Stimulated activated CD8-positive, alpha-beta memory T cell treated with anti-CD3 and anti-CD28 coated beads, Interleukin-15, amount 100 ng/mL, for 4 hours (primary cell): ENCODE measurements at places on chromosomes 2 and 18.

GRCh38 chr18:79615586-79615985, 64.0 kb upstream of the CTDP1 start:
- DNase-seq: no peak

- no peak for DNase-seq
Observed at GRCh38 chr2:119864318-119864717, 104.6 kb downstream of the PTPN4 start.

GRCh38 chr2:169867579-169867978, 40.3 kb downstream of the UBR3 start:
- DNase-seq: no peak

- no peak for DNase-seq
Observed at GRCh38 chr2:31428001-31428418, 13.5 kb upstream of the XDH start.

DNA sequence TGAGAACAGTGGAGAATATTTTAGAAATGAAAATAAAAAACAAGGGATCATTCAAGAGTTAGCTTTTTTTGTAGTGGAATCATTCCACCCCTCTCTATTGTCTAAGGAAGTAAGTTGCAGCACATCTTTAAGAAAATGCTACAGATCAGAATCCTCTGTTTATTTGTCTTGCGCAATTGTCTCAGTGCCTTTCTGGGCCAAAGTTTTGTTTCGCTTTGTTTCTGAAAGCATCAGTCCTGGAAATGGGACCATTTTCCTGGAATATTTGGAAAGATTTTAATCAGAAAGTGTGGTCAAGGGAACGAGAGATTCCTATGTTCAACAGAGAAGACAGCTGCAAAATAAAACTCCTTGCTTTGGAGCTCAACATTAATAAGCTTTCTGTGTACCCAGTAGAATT, 74.0 kb downstream of the NRXN1 start:
- no peak for DNase-seq

DNA sequence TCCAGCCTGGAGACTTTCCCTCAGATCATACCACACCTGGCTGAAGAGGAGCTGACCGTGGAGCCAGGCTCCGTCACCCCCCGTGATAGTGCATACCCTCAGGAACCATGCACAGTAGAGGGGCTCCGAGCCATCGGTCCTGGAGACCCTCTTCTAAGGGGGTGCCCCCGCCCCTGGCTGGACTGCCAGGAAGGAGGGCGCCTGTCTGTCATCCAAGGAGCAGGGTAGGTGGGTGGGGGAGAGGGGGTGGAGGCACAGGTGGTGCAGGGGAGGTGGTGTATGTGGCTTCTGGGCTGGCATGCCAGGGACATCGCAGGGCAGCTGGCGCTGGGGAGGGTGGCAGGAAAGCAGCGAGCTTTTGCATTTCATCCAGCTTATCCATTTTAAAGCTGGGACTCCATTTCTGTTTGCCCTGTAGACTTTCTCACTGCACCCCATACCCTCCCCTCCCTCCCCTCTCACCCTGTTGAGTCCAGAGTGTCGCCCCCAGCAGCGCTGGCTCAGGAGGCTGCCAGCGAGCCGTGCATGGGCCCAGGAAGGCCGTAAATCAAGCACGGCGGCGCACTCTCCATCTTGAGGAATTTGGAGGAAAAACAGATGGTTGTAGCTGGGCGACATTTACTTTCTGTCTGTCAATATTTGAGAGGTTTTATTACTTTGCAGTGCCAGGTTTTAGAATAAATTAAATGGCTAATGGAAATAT, 56.2 kb upstream of the HS6ST1 start:
- DNase-seq: no peak

DNA sequence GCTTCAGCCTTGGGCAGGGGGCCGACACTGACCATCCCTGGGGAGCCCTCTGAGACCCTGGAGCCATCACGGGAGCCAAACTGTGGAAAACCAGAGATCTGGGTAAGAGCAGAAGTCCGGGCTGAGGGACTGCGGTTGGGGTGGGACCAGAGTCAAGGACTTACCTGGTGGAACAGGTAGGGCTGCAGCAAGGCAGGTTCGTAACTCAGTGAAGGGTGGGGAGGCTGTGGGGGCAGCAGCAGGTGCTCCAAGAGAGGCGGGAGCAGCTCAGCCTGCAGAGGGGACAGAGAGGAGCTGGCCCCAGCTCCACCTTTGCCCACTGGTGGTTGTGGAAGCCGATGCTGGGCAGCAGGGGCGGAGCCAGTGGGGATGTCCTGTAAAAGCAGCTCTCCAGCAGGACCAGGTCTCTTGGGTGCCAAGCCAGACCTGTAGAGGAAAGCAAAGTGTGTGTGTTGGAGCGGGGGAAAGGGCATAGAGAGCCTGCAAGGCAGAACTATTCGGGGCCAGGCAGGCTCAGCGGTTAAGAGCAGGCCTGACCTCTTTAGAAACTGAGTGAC, 6.7 kb downstream of the PTPRN start:
- no peak for DNase-seq

GRCh38 chr2:214386720-214387119, 24.1 kb upstream of the VWC2L start:
- DNase-seq: no peak

- DNase-seq: no peak
Observed at GRCh38 chr2:98872526-98872925, 63.5 kb downstream of the CRACDL start.

- DNase-seq: no peak
Observed at GRCh38 chr2:42089340-42089925, 41.6 kb downstream of the PKDCC start.

GRCh38 chr2:203775684-203776083, 69.2 kb downstream of the CD28 start:
- no peak for DNase-seq

- DNase-seq: no peak
Observed at GRCh38 chr2:152755029-152755428, 36.6 kb downstream of the ARL6IP6 start.

DNA sequence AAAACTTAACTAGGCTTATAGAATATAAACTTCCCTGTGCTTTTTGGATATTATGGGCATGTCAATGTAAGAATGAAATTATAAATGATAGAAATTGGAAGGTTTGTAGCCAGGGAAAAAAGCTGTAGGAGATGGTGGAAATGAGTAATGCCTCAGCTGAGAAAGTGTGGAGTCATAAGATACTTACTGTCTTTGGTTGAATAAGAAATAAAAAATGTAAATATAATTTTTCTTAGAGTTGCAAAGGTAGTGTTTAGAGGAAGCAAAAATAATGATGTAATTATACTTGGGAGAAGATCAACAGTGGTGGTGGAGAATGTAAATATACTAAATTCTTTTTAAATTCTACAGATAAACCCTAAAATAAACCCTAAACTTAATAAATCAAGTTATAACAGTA, 26.2 kb upstream of the RND3 start:
- no peak for DNase-seq

GRCh38 chr2:85938456-85938855, 49.7 kb upstream of the ST3GAL5 start:
- DNase-seq: no peak

GRCh38 chr2:229798446-229799155, 84.2 kb upstream of the DNER start:
- no peak for DNase-seq

- no peak for DNase-seq
Observed at GRCh38 chr2:10504370-10504993, 56.4 kb upstream of the ODC1 start.

DNA sequence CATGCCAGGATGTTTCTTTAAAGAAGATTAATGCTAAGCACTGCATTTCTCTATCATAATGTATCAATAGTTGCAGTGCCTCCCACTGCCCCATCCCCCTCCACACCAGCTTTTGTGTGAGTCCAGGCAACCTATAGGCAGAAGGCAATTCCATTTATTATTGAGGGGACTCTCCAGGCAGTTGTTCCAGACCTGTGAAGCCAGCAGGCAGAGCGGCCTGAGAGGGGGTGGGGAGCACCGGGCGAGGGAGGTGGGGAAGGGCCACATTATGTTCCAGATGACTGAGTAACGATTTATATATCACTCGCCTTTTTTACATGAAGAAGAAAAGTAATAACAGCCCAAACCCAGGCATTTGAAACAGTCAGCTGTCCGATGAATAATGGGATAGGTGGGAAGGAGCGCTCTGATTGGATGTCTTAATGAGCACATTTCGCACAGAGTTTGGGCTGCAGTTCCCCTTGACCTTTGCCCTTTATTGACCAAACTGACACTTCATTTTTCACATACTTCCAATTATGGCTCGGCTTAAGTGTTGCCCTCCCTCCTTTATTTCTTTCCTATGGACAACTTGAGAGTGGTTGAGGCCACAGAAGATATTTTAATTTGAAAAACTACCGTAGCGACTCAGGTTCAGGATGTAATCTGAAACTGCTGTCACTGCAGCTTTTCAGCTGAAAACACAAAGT, 34.4 kb downstream of the MEIS1 start:
- DNase-seq: no peak

DNA sequence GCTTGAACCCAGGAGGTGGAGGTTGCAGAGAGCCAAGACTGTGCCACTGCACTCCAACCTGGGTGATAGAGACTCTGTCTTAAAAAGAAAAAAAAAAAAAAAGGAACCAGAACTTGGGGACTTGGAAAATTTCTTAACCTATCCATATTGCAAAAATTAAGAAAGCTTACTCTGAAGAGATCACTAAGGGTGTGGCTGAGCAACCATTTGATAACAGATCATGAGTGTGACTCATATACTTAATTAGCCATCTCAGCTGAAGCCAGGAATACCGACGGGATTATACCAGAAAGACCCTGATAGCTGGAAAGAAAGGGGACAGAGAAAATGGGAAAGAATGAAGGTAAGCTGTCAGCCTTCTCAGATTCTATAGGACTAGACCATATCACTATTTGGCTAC, 7.1 kb upstream of the ADD2 start:
- no peak for DNase-seq

DNA sequence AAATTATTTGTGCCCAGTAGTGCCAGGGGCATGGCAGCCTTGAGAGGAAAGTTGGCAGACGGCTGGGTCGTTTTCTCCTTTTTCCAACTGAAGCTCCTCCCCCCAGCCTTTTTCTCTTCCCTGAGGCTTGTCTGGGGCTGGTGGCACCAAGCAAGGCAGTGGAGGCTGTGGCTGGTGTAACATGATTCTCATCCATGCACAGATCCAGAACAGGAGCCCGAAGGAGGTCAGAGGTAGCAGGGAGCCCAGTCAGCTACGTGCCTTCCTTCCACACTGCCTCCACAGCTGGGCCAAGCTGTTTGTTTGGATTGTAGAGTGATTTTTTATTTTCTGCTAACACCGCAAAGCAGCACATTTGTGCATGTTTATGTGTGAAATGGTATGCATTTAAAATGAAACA, 170.3 kb upstream of the MGAT5 start:
- no peak for DNase-seq

GRCh38 chr18:80132180-80132812, 23.2 kb downstream of the ADNP2 start:
- no peak for DNase-seq

DNA sequence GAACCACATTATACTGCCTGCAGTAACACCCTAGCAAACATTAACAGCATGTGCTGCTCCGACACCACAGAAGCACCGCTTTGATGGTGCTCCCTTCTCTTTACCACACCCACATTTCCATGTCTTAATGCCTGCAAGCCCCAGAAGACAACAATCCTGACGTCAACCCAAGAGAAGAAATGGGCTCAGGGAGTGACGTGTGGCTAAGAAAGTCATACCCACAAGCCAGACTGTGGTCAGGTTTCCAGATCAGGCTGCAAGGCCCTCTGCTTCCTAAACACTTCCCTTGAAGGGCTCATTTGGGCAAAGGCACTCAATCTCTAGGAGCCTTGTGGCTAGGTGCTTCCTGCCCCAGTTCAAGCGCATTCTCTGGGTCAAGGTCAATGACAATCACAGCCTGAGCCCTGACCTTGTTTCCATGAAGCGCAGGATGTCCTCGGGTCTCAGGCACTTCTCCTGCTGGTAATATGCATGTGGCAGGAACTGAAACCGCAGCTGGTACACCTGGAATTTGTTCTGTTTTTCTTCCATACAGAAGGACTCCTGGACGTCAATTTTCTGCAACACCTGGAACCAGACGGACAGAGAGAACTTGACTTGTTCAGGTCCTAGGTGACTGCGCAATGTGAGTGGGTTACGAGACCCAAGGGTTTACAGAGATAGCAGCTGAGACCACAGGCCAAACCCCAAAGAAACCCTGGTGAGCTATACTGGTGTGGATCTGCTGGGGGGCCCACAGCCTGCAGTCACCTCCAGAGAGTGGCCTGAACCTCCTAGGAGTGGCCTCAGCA, 67.2 kb downstream of the POLR1A start:
- DNase-seq: peak; percentile 43

DNA sequence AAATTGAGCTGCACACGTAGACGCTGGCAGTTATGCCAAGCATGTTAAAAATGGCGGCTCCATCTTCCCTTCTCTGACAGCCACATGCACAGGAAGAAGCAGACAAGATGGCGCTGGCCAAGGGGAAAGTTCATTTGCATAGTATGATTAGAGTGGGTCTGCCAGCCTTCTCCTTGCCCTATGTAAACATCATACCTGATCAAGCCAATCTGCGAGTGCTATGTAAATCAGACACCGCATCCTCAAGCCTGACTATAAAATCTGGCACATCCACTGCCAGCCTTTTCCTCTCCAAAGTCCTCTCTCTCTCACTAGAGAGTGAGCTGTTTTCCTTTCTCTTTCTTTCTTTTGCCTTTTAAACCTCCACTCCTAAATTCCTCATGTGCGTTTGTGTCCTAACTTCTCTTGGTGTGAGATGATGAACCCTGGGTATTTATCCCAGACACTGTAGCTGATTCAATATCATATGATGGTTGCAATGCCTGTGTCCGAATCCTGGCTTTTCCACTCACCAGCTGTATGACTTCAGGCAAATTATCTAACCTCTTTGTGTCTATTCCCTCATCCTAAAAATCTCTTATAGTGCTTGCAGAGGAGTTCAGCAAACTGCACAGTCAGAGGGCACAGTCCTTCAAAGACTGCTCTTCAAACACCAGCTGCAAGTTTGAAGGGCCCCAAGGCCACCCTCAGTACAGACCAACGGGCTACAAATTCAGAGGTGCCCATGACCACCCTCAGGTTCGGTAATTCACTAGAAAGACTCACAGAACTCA, 39.3 kb upstream of the ITSN2 start:
- DNase-seq: no peak

- DNase-seq: no peak
Observed at GRCh38 chr2:20509770-20510490, 63.1 kb downstream of the RHOB start.

DNA sequence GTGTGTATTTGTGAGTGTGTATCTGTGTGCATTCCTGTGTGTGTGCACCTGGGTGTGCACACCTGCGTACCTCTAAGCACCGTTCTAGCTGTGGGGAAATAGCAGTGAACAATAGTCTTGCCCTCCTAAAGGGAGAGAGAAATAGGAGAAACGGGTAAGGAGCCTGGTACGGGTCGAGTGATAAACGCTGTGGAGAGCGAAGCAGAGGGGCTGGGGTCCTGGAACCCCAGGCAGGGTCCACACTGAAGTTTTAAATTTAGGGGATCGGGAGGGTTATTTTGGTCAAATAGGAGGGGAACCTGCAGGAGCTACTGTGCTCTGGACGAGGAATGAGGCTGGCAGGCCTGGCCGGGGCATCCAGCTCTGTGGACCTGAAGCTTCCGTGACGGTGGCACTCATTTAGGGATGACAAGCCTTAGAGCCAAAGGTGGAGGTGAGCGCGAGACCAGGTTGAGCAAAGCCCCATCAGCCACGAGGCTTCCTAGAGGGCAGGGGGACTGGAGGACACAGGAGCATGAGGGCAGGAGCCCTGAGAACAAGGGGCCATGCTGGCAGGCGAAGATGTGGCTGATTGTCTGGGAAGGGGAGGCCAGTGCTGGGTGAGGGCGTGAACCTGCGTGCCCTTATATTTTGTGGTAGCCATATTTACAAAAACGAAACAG, 188.0 kb downstream of the RTP5 start:
- DNase-seq: no peak
